Fibroblast of mammary gland (primary cell): ENCODE measurements at places on chromosomes 4 and X.
A peak's percentile ranks its signal among the peaks of the same experiment; 100 is the strongest.

DNA sequence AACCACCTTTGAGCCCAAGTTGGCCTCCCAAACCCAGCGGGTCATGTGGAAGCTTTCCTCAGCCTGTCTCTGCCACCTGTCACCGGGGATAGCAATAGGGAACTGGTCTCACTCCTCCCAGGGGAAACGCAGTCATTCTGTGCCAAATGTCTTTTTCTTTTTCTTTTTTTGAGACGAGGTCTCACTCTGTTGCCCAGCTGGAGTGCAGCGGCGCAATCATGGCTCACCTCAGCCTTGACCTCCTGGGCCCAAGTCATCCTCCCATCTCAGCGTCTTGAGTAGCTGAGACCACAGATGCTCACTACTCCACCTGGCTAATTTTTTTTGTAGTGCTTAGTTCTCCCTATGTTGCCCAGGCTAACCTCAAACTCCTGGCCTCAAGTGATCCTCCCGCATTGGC is 40.3 kb downstream of the MED28 start:
- no peak for DNase-seq

GRCh38 chr4:108087293-108087967 is 81.3 kb downstream of the LEF1 start:
- DNase-seq, result no peak

DNA sequence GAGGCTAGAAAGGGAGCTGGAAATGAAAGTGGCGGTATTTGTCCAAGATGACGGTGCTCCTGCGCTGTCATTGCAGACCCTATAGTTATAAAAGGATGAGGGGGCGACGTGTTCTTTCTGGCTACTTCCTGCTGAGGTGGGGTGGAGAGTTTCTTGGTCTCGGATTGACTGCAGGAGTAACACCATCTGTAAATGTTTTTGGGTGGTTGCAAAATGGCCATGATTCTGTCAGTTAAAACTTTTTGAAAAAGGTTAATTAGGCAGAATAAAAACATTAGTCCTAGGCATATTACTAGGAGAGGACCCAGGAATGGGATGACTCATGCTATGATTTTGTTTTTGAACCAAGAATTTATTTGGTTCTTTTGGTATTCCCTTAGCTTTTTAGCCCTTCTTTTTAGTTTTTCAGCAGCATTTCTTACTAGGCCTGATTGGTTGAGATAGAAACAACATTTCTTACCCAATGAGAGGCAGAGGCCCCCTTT is 53.1 kb downstream of the USP11 start:
- DNase-seq, result peak; percentile 13

DNA sequence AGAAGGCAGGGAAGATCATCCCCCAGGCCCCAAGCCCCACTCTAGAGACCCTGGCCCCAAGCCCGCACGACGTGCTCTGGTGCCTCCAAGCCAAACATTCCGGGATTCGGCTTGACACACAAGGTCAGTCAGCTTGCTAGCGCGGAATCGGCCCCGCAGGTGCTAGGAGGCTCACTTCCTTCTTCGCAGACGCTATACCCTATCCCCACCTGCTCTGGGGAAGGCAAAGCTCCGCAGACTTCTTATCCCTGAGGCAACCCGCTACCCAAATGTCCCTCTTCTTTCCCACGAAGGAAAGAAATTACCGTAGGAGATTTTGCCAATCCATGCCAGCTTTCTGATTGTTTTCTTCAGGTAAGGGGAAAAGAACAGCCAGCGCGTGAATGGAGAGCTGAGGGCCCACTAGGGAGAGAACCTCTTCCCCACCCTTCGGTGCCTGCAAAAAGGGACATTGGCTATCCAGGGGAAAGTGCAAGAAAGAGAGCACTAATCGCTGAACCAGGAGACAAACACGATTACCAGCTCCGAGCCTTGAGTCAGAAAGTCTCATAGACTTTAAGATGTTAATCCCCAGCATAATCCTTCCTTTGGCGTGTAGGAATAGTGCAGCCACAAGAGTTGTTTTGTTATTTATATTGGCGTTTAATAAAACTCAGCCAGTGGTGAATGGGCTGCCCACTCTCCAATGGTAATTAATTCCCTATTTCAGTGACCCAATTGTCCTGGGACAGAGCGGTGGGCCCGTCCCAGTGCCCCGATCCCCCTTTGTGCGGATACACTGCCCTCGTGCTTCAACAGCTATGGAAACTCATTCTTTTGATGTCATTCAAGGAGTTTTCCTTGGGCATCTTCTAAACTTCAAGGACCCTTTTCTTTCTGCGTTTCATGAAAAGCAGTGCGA is 5.4 kb upstream of the NEUROG2 start:
- no peak for DNase-seq

GRCh38 chrX:72624194-72624593 is 51.6 kb upstream of the HDAC8 start:
- DNase-seq, result peak; percentile 2

DNA sequence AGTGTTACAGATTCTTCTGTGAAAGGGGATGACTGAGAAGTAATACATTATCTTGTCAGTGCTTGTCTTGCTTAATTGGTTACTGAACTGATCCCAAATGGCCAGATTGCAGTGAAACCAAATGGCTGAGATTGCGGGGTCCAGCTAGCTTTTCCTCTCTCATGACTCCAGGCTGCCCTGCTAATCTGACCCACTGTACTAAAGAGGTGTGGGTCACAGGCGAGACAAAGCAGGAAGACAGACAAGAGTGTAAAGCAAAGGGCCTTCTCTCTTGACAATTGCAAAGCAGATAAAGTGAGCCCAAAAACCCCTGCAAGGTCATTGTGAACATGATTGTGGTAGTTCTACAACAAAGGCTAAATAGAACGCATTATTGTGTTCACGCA is 2.1 kb downstream of the TMEM150C start:
- DNase-seq, result no peak

- DNase-seq, result no peak
These were observed 34.2 kb upstream of the FAT1 start for GRCh38 chr4:186757696-186758355.

DNA sequence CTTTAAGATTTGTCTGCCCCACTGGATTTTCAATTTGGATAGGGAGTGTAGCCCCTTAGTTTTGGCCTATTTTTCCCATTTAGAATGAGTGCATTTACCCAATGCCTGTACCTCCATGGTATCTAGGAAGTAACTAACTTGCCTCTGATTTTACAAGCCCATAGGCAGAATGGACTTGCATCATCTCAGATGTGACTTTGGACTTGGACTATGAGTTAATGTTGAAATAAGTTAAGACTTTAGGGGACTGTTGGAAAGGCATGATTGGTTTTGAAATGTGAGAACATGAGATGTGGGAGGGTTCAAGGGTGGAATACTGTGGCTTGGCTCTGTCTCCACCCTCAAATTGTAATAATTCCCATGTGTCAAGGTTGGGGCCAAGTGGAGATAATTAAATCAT is 2480.2 kb downstream of the PCDH7 start:
- DNase-seq, result peak; percentile 15

DNA sequence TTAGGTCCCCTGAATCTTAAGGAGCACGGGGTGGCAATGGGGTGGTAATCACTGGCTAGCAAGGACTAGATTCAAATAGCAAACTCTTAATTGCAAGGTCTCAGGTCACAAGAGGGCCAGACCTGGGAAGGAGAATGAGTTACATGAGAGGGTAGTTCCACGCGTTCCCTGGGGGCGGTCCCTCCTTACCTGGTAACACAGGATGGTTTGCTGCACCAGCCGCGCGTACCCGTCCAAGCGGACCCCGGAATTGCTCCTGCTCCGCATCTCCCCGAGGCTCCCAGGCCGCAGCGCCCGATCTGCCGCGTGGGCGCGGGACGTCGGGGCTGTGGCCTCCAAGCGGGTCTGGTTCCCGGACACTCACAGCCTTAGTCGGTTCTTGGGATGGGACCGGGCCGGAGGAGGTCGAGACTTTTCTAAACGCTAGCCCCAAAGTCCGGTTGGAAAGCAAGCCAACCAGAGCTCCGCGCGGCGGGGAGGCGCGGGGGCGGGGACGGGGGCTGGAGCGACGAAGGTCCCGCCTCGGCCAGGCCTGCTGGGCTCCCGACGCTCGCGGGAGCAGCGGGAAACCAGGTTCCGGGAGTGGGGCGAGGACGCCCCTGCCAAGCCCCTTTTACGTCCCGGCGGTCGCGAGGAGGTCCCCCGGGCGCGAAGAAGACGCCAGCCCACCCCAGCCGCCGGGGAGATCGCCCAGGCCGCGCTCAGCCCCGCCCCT is at the start of gene PHKA2:
Gene PHKA2, minus strand, starts transcription at position 449 of the 715 bp plus-strand sequence. Its CDS starts 182 bp downstream, at position 267.
- peak; percentile 39 for DNase-seq

- no peak for DNase-seq
These were observed 20.9 kb downstream of the HNRNPD start for GRCh38 chr4:82352825-82353366.

DNA sequence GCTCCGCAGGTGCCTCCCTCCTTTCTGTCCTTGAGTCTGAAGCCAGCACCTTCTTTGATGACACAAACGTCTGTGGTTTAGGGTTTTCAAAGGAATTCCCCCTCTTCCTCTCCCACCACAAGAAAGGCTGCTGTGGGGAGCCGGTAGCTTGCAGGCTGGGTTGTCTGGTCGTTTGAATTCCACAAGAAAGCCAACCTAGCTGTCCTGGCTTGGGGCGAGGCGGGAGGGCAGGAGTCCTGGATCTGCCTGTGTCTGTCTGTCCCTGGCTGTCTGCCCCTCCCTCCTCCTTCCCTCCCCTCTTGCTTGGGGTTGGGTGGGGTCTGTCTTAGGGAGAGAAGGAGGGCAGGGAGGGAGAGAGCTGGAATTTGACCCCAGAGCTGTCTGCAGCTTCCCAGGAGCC is 56.3 kb downstream of the SHROOM2 start:
- no peak for DNase-seq

DNA sequence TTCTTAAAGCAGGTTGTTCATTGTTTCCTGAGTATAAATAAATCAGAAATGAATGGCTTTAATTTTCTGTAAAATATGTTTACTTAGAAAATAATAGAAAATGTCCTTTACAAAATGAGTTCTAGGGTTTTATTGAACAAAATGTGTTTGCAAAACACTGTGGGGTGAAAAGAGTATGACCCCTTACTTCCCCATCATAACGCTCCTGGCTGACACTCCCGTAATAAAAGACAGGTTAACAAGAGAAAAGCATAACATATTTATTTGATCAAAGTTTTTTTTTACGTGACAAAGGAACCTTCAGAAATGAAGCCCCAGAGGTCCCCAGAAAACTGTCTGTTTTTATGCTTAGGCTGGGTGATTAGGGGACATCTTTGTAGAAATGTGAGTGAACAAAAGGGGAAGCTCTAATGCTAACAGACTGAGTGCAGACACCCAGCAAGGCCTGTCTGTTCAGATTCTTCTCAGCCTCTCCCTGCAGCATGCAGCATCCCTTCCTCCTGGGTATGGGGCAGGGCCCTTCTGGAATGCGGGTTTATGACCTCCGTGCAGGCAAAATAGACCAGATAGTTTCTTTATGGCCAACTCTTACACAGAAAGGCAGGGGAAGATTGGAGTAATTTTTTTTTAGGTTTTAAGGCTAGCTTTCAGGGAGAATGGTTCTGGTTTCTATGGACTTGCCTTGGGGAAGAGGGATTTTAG is 26.1 kb downstream of the ZFP42 start:
- DNase-seq, result no peak

GRCh38 chr4:106369456-106370060 is 980 bp upstream of the GIMD1 start:
- DNase-seq, result peak; percentile 88

DNA sequence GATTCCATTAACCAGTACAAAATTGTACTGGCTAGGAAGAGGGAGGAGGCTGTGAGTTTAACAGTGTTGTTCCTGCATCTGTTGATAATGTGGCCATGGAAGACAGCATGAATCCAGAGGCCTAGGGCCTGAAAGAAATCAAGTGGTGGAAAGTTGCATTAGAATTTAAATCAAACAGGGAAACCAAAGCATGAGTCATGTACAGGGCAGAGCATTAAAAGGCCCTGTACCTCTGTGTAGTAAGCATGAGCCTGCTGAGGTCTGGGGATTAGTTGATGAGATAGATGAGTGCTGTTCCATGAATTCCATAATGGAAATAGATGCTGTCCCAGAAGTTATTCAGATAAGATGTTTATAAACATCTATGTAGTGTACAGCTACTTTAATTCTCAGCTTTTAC is 58.3 kb downstream of the MID1IP1 start:
- peak; percentile 49 for DNase-seq

- DNase-seq, result no peak
These were observed 2.0 kb upstream of the PDK3 start for GRCh38 chrX:24463077-24463476.

- DNase-seq, result peak; percentile 56
These were observed 105.8 kb downstream of the RNF150 start for GRCh38 chr4:141027421-141027820.

DNA sequence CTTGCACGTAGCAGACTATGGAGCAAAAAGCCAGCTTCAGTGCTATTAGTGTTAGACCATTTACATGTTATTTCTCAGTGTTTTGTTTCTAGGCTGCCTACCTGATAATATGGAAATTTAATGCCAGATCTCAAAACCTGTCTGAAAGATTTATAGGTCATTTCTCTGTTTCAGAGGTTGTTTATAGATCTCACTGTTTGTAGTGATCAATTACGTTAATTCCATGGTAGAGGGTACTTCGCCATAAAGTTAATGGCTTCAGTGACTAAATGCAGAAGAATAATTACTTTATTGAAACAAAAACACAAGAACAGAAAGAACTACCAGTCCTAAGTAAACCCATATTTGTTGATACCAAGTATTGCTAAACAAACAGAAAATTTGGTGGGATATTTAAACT is 420.8 kb downstream of the ARHGAP24 start:
- DNase-seq, result no peak

DNA sequence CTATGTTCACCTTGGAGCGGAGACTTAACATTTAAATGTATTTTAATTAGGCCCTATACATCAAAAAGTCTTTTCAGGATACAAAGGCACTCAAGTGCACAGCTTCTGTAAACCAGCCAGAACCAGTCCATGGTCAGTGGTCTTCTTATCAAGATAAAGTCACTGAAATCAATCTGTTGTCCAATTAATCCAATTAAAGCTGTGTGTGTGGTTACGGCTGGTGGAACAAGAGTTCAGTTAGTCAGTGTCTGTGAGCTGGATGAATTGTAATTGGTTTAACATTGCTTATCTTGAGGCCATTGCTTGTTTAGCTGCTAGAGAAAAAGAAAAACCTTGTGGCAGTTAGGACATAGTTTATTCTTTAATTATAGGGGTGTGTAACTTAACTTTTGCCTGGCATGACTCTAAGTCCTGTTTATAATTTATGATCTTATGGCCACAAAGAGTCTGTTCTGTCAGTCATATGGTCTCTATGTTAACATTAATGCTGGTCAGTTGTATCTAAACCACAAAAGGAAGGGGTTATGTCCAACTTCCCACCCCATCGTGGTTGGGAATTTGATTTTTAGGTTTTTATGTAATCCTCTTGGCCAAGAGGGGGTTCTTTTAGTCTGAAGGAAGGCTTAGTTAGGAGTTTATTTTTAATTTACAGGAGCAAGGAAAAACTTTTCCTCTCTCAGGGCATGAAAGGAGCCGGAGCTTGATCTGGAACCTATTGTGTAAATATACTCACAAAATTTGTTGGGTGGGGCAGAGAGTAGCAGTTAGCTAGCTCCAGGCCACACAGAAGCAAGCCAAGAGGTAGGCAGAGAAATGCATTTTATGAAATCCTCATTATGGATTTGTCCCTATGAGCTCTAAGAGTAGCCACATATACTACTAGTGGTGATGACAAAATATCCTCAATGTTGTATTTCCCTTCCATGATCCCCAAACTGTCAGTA is 665.7 kb upstream of the ACTRT1 start:
- no peak for DNase-seq

DNA sequence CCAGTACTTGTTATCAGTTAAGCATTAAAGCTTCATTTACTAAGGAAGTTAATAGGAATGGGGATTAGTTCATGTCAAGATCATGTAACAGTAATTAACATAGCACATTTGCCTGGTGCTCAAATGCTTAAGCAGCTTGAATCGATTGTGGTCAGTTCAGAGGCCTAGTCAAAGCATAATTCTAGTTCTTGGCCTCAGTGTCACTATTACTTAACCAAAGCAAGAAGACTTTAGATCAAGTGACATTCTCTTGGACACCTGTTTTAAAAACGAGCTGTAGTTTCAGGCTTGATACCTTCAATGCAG is 115.2 kb upstream of the BMPR1B start:
- peak; percentile 15 for DNase-seq
